ENCODE measurements at places on chromosomes 11 and 22.

DNA sequence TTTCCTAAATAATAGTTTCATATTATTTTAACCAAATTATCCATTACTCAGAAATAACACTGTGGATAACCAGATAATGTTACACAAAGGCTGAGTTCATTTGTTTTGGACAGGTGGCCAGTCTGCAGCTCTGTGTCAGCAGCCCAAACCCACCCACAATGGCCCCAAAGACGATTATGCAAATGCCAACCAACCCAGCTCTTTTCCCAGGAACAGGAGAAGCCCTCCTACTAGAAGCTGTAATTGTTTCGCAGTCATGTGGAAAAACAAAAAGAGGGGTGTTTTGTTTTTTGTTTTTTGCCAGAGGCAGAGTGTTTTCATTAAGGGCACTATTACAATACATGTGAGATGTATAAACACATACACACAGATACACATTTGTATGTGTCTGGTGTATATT, 102.1 kb downstream of the FCHSD2 start:
- DNase-seq = no peak

DNA sequence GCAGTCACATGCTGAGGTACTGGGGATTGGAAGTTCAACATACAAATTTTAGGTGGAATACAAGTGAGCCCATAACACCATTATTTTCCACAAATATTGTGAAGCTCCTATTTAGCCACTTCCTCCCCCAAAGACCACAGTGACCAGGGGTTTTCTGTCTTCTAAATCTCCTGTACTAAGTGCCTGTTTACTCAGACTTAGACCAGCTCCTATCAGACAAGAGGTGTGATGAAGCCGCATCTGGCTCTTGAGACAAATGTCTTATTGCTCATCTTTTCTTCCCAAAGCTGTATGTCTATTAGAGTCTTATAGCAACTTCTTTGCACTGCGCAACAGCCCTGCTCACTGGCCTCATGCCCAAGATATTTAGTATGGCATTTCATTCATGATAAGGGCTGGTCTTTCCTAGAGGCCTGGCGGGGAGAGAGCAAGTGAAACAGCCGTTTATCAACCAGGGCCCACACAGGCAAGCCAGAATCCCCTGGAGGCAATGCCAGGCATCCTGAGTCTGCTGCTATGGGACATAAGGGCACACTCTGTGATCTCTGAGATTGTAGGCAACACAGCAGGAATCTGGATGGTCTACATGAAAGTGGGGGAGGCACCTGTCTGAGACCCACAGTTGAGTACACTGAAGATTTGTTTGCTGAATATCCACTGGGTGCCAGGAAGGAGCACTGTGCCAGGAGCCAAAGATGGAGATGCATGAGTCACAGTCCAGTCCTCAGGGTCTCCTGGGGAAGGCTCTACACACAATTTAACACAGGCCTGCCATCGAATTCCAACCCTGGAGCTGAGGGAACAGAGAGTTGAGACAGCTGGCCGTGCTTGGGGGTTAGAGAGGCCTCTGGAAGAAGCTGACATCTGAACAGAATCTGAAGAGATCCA, 78.5 kb upstream of the NCAM1 start:
- DNase-seq = no peak

GRCh38 chr11:130603335-130603906, 155.0 kb downstream of the ADAMTS15 start:
- no peak for DNase-seq

DNA sequence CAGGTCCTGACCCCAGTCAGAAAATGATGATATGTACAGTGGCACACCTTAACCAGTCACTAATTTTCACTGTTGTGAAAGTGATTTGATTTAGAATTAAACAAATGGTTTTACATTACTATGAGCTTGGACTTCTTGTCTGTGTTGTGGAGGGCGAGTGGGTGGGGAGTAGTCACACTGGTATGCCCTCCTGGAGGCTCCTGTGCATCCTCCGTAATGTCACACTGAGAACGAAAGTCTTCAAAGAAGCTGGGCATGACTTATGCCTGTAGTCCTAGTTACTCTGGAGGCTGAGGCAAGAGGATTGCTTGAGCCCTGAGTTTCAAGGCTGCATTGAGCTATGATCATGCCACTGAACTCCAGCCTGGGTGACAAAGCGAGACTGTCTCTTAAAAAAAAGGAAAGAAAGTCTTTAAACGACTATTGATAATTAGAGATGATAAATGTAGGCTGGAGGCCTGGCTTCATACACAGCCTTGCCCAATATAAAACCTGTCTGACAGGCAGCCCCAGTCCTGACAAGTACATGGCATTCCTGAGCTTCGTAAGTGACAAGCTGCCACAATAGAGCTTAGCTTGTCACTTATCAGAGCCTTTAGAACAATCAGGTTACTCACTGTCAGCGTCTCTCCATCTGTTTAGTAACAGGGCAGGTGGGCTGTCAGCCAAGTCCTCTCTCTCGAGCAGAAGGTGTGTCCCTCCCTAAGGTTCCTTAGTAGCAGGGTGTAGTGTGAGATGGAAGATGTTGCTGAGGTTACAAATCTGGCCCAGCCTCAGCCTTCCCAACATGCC, 5.0 kb upstream of the LIMK2 start:
- no peak for DNase-seq

- DNase-seq = no peak
Observed at GRCh38 chr11:91258876-91259275, 965.7 kb upstream of the FAT3 start.

DNA sequence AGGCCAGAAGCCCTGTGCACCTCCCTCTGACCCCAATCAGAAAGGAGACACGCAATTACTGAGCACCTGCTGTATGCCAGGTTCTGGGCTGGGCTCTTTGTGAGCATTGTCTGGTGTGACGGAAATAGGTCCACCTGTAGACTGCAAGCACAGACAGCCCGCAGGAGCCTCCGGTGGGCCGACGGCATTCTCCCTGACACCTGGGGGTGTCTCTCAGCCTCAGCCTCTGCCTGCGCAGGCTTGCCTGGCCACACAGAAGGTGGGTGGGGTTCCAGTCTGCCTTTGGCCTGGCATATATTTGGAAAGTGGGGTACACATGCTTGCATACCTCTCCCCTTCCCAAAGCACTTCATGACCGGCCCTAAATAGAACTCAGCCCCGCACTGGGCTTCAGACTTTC, 129.3 kb downstream of the BUD13 start:
- no peak for DNase-seq

DNA sequence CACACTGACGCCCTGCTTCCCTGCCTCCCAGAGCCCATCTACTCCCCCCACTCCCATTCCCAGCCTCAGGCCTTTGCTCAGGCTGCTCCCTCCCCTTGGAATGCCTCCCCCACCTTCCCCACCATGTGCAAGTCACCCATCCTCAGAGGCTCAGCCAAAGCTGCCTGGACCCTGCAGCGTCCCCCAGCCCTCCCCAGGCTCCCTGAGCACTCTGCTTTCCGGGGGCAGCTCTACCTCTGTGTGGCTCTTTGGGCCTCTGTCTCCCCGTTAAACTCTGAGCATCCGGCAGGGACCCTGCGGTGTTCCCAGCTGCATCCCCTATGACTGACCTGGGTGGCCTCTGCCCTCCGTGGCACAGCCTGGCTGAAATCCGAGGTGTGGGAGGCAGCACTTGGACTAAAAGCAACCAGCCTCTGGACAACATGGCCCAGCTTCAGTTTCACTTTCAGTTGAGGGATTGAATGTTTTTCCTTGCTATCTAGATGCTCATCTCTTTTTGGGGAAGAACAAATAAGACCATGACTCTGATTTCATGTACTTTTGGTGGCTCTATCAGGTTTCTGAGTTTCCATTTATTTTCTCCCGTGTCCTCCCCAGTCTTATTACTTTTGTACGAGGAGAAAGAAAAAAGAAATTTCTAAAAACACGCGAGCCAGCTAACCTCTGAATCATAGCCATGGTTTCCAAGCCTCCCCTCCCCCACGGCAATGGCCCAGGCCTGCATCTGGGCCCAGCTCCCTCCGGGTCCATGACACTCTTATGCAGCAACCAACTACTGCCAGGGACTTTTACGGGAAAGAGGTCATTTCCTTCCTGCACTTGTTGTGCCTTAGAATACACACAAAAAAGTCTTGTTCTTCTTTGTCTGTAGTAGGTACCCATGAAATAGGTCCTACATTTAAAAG, 3.8 kb downstream of the APOL3 start:
- DNase-seq = peak; percentile 74

GRCh38 chr11:78698612-78699011, 123.9 kb upstream of the NARS2 start:
- DNase-seq = no peak

DNA sequence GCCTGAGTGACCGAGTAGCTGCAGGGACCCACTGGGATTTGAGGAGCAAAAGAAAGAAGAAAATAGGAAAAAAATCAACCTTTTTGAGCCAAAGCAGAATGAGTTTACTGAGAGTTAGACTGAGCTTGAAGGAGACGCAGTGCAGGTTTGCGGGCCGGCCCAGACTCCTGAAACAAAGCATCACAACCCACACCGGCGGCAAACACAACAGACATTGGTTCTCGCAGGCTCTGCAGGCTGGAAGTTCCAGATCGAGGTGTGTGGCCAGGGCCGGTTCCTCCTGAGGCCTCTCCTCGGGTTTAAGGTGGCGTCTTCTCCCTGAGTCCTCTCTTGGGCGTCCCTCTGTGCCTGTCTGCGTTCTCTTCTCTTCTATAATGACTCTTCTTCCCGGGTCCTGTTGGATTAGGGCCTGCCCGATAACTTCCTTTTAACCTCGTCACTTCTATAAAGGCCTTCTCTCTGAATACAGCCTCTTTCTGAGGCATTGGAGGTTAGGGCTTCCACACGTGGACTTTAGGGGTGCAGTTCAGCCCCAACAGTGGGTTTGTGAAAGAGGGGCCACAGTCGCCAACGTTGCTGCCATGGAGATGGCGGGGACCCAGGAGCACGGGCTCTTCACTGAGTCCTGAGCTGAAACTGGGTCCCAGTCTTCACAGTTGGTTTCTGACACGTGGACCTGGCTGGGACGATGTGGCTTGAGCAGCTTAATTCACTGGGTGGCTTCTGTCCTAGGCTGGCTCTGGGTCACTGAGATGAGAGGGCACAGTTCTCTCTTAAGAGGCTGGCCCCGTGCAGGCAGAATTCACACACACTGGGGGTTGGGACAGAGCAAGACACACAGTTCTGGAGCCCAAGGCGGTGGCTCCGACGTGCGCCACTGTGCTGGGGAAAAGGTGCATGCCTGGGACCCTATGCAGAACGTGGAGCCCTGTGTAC, 1047.7 kb downstream of the BRD1 start:
- DNase-seq = no peak

- no peak for DNase-seq
Observed at GRCh38 chr22:32917577-32918354, 116.3 kb downstream of the TIMP3 start.

DNA sequence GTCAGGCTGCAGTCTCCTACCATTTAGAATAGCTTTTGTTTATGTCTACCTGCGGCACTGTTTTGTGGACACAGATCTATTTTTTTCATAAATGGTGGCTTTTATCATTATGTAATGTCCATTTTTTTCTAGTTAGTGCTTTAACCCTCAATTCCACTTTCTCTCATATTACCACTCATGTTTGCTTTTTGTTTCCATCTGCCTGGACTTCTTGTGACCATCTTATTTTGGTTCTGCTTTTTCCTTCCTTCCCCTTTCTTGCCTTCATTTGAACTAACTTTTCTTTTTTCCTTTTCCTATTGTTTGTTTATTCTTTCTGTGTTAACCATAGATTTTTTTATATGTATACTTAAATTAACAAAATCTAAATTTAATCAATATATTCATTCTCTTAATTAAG, 98.5 kb upstream of the SLC22A12 start:
- no peak for DNase-seq

DNA sequence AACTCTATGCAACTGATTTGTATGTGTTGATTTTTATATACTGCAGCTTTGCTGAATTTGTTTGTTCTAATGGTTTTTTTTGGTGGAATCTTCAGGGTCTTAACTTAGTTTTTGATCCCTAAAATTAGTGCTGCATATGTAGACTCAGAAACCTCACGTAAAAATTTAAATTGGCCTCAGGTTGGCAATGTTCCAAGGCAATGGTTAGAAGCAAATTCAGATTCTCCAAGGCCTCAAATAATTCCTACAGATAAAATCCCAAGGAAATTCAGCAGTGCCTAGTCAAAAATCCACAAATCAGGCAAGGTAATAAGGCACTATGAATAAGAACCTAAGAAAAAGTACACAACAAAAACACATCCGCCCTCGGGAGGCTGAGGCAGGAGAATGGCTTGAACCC, 9.5 kb downstream of the PDE3B start:
- no peak for DNase-seq

GRCh38 chr11:77672264-77672663, 34.7 kb upstream of the CLNS1A start:
- DNase-seq = no peak

- DNase-seq = no peak
Observed at GRCh38 chr11:105054723-105055493, 9.8 kb upstream of the CARD16 start.

GRCh38 chr11:41579546-41579945, 120.1 kb upstream of the LRRC4C start:
- DNase-seq = no peak

DNA sequence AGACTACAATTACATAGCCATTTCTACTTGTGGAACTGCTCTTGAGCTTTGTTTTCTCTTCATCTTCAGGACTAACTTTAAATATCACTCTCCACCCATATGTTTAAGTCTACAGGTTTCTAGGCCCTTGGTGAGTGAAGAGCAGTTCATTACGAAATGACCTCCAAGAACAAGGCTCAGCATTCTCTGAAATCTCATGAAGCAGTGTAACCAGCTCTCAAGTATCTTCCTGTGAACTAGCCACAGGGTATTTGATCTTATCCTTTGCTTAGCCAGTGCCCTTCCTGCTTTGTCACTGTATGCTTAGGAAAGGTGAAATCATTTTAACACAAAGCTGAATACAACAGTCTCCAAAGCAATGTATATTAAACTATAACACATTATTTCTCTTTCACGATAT, 20.4 kb upstream of the LYVE1 start:
- no peak for DNase-seq

GRCh38 chr11:120327311-120327710, 2.2 kb downstream of the TLCD5 start:
- no peak for DNase-seq

DNA sequence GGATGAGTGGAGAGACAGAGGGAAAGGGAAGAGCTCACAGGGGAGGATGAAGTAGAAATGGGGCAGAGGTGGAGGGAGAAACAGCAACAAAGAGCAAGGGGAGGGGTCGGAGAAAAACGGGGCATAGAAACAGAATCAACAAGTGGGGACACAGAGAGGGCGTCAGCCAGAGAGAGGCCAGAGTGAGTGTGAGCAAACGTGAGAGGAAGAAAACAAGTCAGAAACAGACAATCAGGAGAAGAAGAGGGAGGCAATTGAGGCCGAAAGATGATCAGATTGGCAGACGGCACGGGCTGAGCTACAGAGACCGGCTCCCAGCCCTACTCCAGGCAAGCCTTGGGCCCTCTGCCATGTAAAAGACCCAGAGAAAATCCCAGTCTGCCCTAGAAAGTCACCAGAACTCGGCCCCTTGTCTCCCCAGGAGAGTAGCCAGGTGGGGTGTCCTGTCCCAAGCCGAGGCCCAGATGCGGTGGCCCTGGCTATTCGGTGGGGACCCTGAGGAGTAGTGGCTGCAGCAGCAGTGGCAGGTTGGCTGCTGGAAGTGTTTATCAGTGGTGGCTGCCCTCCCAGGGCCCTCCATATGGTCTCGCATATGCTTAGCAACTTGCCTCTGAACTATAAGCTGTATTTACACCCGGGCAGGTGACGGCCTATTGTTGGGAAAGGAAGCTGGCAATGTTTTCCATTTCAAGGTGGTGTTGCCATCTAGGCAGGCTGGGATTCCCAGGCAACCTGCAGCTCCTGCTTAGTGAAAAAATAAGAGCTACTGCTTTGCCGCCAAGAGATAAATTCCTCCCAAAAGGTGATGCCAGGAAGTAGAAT, 14.8 kb upstream of the TSPAN18 start:
- DNase-seq = no peak

- no peak for DNase-seq
Observed at GRCh38 chr11:75103380-75104026, 6.8 kb upstream of the OR2AT4 start.

GRCh38 chr22:43427296-43428004, 15.6 kb downstream of the MPPED1 start:
- DNase-seq = no peak

All from CD4-positive, alpha-beta T cell treated with Interleukin-15 for 4 hours (primary cell).